ENCODE measurements at places on chromosomes 4 and X. TPM values are rescaled to one million over a fixed set of nuclear protein-coding genes. Genes with fewer than 3 reads are reported as not detected.

Gene APBB2
- total RNA-seq: not detected

GRCh38 chrX:111035256-111035655, 60.7 kb upstream of the PAK3 start:
- DNase-seq: no peak

Gene WDFY3
- 0.60 TPM for total RNA-seq

- no peak for DNase-seq
These were observed 59.5 kb downstream of the HTRA3 start for GRCh38 chr4:8328866-8329559.

All from CD4-positive, alpha-beta T cell (primary cell).